ENCODE measurements at places on chromosomes 7 and 10.

DNA sequence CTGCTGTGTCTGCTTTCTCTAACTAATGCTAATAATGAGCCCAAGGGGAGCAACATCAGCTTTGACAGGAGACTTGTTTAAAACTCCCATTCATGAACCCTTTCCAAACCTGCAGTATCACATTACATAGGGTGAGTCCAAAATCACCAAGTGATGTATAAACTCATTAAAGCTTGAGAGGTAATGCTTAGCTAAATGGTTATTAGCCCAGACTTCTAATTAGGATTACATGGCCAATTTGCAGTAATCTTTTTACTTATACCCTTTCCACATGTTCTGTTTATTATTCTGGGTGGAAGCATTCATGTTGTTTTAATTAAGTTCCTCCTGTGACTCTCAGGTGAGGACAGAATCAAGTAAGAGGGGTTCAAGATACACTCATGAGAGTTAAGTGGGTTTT lies 17.5 kb downstream of the ZNF138 start:
- no peak for DNase-seq

- DNase-seq = no peak
These were observed 15.7 kb downstream of the AKR1C1 start for GRCh38 chr10:4978870-4979269.

DNA sequence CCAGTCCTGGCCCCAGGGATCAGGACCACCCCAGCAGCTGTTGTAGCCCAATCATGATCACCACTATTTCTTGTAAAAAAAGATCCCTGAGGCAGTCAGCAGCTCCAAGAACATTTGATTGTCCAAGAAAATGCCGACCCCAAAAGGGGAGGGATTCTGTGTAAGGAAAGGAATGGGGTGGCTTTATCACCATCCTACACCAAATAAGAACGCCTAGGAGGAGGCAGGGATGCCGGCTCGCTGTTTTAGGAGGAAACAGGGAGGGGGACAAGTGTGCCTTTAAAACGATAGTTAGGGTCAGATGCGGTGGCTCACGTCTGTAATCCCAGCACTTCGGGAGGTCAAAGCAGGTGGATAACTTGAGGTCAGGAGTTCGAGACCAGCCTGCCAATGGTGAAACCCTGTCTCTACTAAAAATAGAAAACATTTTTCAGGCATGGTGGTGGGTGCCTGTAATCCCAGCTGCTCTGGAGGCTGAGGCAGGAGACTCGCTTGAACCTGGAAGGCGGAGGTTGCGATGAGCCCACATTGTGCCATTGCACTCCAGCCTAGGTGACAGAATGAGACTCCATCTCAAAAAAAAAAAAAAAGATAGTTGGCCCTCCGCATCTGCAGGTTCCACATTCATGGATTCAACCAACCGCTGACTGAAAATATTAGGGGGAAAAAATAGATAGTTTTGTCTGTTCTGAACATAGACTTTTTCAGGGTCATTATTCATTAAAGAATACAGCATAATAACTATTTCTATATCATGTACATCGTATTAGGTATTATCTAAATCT lies 63.6 kb downstream of the PDIA4 start:
- no peak for DNase-seq

DNA sequence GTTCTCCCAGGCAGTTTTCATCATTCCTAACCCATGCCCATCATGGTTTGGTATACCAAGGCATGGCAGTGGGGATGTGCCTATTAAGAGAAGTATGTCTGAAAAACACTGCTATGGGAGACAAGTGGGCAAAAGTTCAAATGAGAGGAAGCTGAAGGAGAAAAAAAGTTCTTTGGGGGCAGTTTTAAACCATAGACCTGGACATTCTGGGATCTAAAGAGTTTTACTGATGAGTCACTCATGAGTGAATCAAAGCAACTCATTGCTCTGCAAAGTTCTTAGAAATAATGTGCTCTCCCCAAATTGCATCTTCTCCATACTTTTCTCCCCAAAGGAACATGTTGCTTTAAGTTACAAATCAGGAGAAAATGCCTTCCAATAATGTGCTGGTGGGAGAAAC lies 256.9 kb upstream of the MTPN start:
- DNase-seq = no peak

- no peak for DNase-seq
These were observed 20.5 kb downstream of the GSAP start for GRCh38 chr7:77395626-77396025.

- DNase-seq = peak; percentile 44
These were observed 644.4 kb downstream of the GRM8 start for GRCh38 chr7:126608339-126608776.

- DNase-seq = no peak
These were observed 40.8 kb upstream of the SLC35B4 start for GRCh38 chr7:134357486-134357885.

DNA sequence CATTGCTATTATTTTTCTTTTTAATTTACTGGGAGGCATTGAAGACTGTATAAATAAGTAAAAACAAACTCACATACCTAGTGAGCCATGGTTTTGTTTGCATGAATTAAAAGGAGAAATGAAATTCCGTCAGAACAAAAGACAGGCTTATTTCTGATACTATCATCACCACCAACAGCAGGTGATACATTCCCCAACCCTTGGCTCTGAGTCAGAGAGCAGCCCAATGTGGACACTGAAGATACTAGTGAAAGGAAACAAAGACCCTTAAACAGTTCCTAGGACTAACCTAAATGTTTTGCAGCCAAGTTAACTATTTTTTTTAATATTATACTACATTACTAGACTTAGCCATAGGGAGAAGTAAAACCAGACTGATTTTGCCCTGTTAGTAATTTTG lies 31.6 kb downstream of the CHRM2 start:
- no peak for DNase-seq

- no peak for DNase-seq
These were observed 298.6 kb downstream of the TFEC start for GRCh38 chr7:115731796-115732471.

- DNase-seq = no peak
These were observed 605.4 kb downstream of the KCNMA1 start for GRCh38 chr10:77032188-77032570.

DNA sequence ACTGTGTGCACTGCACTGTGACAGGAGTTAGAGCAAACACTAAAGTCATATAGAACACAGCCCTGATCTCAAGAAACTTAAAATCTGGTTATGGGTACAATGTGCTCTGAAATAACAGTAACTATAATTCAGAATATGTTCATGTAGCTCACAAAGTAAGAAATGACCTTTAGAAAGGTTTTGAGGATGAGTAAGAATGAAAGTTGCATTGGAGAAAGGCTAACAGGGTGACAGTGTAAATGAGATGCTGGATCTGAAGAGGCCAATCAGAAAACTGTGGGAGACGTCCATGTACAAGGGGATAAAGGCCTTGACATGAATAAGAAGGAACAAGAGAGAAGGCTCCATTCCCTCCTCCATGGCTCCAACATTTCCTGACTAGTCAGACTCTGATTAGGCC lies 124.7 kb downstream of the GRM3 start:
- no peak for DNase-seq

- DNase-seq = no peak
These were observed 28.9 kb downstream of the OAT start for GRCh38 chr10:124389613-124390361.
